ENCODE measurements at places on chromosomes 12 and 14.

GRCh38 chr12:104864668-104865067, 93.4 kb downstream of the SLC41A2 start:
- DNase-seq: no peak

- no peak for DNase-seq
These were observed 54.0 kb downstream of the TRAFD1 start for GRCh38 chr12:112179341-112179740.

- no peak for DNase-seq
These were observed 1.5 kb downstream of the SPX start for GRCh38 chr12:21527451-21528180.

DNA sequence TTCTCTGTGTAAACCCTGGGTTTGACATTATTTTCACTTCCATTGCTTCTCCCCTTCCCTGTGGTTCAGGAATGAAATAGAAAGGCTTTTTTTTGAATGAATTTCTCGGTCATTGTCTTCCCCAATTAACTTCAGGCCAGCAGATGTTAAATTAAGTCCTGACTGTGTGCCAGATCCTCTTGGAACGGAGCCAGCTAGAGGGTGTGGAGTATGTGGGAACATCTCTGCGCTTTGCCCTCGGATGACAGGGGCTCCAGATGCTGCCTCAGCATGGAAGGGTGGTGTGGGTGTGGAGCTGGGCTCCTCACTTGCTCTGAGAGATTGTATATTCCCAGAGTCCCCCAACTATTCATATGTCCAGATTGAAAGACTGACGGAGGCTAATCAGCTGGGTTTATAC, 13.1 kb downstream of the KRT85 start:
- no peak for DNase-seq
